ENCODE measurements at places on chromosomes 6 and 20. TPM values are rescaled to one million over a fixed set of nuclear protein-coding genes. Genes with fewer than 3 reads are reported as not detected.

The OR2H2 gene
- not detected for polyA plus RNA-seq

The SCUBE3 gene
- polyA plus RNA-seq: 0.20 TPM

The DACT2 gene
- not detected for polyA plus RNA-seq

The CFAP206 gene
- polyA plus RNA-seq: 0.24 TPM

The CD24 gene
- 5.5 TPM for polyA plus RNA-seq

The ENPP1 gene
- not detected for polyA plus RNA-seq

The ATXN1 gene
- 16.2 TPM for polyA plus RNA-seq

DNA sequence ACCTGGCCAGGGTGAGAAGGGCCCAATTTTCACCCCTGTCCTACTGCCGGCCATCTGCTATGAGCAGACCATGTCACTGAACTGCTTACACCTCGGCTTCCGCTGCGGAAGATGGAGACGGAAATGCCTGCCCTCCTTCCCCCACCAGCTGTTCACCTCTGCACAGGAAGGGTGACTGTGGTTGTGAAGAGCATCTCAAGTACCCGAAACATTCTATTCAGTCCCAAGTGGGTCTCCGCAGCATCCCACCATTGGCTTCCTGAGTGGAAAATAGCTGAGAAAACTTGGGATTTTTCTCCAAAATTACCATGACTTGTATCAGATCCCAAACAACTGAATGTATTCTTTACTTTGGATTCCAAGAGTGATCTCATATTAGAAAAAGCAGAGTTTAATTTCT, 16.1 kb downstream of the DOK5 start:
- H3K27ac ChIP-seq: no peak overlapping the region
- no peaks in the 10 kb centered on the region for H3K27me3 ChIP-seq
- H3K4me1 ChIP-seq: no peaks in the 10 kb centered on the region

GRCh38 chr6:108677894-108678293, 117.2 kb downstream of the FOXO3 start:
- H3K27me3 ChIP-seq: no peaks in the 10 kb centered on the region
- H3K4me3 ChIP-seq: no peak overlapping the region
- H3K4me1 ChIP-seq: peaks cover 3% of the 10 kb centered on the region
- no peak overlapping the region for H3K27ac ChIP-seq

DNA sequence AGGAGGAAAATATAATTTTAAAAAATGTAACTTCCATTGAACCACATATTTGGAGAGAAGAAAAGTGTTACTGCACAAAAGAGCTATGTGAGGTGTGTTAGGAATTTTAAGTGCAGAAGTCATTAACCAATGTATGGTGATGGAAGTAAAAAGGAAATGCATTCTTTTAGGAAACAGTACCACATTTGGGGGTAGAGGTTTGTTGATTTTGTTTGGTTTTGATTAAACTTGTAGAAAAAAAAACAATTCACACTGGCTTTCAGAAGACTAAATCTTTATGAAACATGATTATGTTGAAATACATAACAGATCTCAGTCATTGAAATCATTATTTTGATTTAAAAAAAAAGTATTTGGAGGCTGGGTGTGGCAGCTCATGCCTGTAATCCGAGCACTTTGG, 1287.0 kb upstream of the GJE1 start:
- H3K4me1 ChIP-seq: no peaks in the 10 kb centered on the region
- H3K27ac ChIP-seq: no peak overlapping the region
- H3K4me3 ChIP-seq: no peak overlapping the region
- H3K36me3 ChIP-seq: no peaks in the 10 kb centered on the region

DNA sequence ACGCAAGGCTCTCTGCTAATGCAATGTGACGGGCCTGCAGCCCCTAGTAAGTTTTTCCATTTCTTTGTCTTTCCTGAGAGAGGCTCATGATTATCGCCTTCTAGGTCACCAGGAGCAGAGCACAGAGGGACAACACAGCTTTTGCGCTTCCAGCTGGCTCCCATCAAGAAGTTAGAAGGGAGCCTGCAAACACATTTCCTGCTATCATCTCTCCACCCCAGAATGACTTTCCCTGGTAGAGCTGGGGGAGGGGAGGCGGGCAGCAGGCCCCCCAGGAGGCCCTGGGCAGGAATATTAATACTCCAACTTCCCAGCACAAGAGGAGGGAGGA, 35.7 kb upstream of the CCDC167 start:
- peak overlapping the region; percentile 21 for H3K4me3 ChIP-seq
- H3K27ac ChIP-seq: no peak overlapping the region
- H3K4me1 ChIP-seq: no peaks in the 10 kb centered on the region
- no peaks in the 10 kb centered on the region for H3K27me3 ChIP-seq

- H3K27ac ChIP-seq: no peak overlapping the region
- H3K4me1 ChIP-seq: no peaks in the 10 kb centered on the region
- no peak overlapping the region for H3K4me3 ChIP-seq
- no peaks in the 10 kb centered on the region for H3K27me3 ChIP-seq
- H3K36me3 ChIP-seq: no peaks in the 10 kb centered on the region
These were observed 27.4 kb downstream of the DDO start for GRCh38 chr6:110387986-110388385.

GRCh38 chr20:63536997-63537524, at the start of gene PTK6:
TSS of gene PTK6 (minus strand) at chr20:63537376. CDS start at chr20:63537314, 62 bp downstream.
- peak within 1 kb of the TSS; percentile 63 for H3K4me3 ChIP-seq
- H3K27ac ChIP-seq: peak within 1 kb of the TSS; percentile 82

- no peak overlapping the region for H3K4me3 ChIP-seq
- H3K4me1 ChIP-seq: peaks cover 23% of the 10 kb centered on the region
- no peak overlapping the region for H3K27ac ChIP-seq
- no peaks in the 10 kb centered on the region for H3K27me3 ChIP-seq
- H3K36me3 ChIP-seq: peaks cover 9% of the 10 kb centered on the region
- DNase-seq: no peak
These were observed 42.3 kb downstream of the PPP1R16B start for GRCh38 chr20:38847840-38848239.

DNA sequence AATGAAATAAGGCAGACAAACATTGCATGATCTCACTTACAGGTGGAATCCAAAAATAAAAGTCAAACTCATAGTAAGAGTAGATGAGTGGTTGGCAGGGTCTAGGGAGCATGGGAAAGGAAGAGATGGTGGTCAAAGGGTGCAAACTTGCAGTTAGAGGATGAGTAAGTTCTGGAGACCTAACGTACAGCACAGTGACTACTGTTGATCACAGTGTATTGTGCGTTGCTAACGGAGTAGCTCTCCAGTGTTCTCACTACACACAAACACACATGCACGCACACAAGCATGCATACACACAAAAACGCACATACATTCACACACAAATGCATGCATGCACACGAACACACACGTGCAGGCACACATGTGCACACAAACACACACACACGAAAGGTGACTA, 54.9 kb downstream of the LY86 start:
- peak; percentile 91 for DNase-seq
- peak overlapping the region; percentile 86 for H3K27ac ChIP-seq
- H3K36me3 ChIP-seq: peaks cover 3% of the 10 kb centered on the region
- H3K27me3 ChIP-seq: no peaks in the 10 kb centered on the region
- no peak overlapping the region for H3K4me3 ChIP-seq

DNA sequence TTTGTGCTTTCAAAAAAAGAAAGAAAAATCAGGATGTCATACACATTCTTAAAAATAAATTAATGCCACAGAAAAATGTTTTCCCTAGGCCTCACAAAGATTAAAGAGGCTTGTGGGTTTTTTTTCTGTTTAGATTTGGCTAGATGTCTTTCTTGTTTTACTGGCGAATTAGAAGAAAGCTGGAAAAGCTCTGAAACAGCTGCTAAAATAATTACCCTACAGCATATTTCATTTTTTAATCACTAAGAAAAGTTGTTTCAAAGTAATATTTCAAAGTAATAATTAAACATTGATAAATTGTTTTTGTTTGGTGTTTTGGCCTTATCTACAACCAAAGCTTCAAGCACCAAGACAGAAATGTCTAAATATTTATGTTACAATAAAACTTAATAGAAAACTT, 3.7 kb upstream of the ENPP1 start:
- no peak overlapping the region for H3K4me3 ChIP-seq
- no peak overlapping the region for H3K27ac ChIP-seq
- no peaks in the 10 kb centered on the region for H3K4me1 ChIP-seq
- H3K36me3 ChIP-seq: no peaks in the 10 kb centered on the region
- H3K27me3 ChIP-seq: no peaks in the 10 kb centered on the region

GRCh38 chr6:117263353-117263927, 1.9 kb upstream of the VGLL2 start:
- no peak overlapping the region for H3K27ac ChIP-seq
- H3K4me3 ChIP-seq: no peak overlapping the region
- peaks cover 3% of the 10 kb centered on the region for H3K4me1 ChIP-seq

DNA sequence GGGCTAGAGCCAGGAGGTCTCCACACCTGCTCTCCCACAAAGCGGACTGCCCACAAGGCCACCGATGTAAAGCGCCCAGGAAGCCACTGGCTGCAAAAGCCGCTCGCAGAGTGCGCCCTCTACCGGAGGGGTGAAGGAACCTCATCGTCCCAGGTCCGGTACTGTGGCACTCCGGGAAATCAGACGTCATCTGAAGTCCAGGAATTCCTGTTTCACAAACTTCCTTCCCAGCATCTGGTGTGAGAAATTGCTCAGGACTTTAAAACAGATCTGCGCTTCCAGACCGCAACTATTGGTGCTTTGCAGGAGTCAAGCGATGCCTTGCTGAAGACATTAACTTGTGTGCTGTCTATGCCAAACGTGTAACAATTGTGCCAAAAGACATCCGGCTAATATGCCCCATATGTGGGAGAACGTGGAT, 115.1 kb upstream of the ARID1B start:
- no peak overlapping the region for H3K4me3 ChIP-seq
- DNase-seq: no peak
- no peaks in the 10 kb centered on the region for H3K27me3 ChIP-seq
- peaks cover 17% of the 10 kb centered on the region for H3K4me1 ChIP-seq

DNA sequence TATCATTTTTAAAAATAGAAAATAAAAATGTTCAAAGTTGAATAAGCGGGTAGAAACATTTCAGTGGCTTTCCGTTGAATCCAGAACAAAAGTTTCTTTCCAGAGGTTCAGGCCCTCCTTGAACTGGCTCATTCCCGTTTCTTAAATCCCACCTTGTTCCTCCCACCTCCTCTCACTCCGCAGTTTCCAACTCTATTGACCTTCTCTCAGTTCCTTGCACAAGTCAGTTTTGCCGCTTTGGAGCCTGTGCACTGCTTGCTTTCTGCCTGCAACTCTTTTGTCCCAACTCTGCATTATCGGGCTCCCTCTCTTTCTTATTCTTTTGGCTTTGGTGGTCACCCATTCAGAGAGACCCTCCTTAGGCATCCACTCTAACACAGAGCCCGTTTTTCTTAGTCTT, 99.9 kb upstream of the EDN1 start:
- H3K4me3 ChIP-seq: no peak overlapping the region
- H3K27me3 ChIP-seq: no peaks in the 10 kb centered on the region
- DNase-seq: no peak
- H3K4me1 ChIP-seq: no peaks in the 10 kb centered on the region
- H3K27ac ChIP-seq: no peak overlapping the region

GRCh38 chr6:90910893-90911292, 324.0 kb upstream of the MAP3K7 start:
- H3K27me3 ChIP-seq: no peaks in the 10 kb centered on the region
- no peak for DNase-seq
- H3K4me1 ChIP-seq: no peaks in the 10 kb centered on the region
- H3K4me3 ChIP-seq: no peak overlapping the region

Measured in GM12878 (cell line).